Activated T-helper 1 cell treated with anti-CD3 and anti-CD28 coated beads, Interleukin-2, amount 50 U/mL, for 16 hours (primary cell): ENCODE measurements at places on chromosomes 12 and 14.

DNA sequence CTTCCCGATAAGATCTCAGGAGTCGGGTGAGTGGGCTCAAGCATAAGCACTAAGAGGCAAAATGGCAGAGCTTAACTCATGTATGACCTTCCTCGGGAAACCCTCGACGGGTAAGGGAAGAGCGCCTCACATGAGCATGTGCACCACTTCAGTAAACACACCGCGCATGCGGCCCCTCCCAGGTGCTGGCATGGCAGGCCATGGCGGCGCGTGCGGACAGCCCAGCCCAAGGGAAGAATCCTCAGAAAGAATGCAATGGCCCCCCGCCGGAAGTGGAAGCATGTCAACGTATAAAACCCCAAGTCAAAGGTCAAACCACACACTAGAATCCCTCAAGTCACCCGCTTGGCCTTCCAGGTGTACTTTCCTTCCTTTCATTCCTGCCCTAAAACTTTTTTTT is 6.6 kb upstream of the TNFAIP2 start:
- DNase-seq, result no peak

DNA sequence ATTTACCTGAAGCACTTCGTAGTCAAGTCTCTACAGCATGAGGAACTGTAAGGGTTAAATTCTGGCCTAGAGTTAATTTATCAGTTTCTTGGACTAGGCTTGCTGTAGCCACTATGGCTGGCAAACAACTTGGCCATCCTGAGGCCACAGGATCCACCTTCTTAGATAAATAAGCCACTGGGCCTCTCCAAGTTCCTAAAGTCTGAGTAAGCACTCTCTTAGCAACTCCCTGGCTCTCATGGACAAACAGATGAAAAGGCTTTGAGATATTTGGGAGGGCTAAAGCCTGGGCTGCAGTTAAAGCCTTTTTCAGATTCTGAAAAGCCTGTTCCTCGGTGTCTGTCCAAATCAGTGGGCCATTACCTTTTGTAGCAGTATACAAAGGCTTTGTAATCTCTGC is 675.0 kb downstream of the TMEM121 start:
- no peak for DNase-seq

- no peak for DNase-seq
Observed at GRCh38 chr12:65094722-65095121, 26.4 kb downstream of the WIF1 start.

- DNase-seq, result no peak
Observed at GRCh38 chr12:82329508-82329907, 28.7 kb downstream of the CCDC59 start.

DNA sequence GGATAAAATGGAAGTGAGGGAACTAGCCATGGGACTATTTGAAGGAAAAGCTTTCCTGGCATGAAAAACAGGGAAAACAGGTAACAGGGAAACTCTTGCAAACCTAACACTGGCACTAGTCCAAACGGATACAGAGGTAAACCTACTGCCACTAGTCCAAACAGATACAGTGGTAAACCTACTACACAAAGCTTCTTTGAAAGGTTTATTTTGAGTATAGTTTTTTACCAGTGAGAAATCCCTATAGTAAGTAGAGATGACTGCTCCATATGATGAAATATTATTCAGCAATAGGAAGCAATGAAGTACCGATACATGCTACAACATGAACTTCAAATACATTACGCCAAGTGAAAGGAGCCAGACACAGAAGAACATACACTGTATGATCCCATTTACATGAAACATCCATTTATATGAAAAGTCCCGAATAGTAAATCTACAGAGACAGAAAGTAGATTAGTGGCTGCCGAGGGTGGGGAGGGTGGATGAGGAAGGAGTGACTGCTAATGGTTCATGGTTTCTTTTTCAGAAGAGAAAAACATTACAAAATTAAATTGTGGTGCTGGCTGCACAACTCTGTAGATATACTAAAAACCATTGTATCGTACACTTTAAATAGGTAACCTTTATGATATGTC is 25.5 kb downstream of the SPTLC2 start:
- DNase-seq, result no peak

DNA sequence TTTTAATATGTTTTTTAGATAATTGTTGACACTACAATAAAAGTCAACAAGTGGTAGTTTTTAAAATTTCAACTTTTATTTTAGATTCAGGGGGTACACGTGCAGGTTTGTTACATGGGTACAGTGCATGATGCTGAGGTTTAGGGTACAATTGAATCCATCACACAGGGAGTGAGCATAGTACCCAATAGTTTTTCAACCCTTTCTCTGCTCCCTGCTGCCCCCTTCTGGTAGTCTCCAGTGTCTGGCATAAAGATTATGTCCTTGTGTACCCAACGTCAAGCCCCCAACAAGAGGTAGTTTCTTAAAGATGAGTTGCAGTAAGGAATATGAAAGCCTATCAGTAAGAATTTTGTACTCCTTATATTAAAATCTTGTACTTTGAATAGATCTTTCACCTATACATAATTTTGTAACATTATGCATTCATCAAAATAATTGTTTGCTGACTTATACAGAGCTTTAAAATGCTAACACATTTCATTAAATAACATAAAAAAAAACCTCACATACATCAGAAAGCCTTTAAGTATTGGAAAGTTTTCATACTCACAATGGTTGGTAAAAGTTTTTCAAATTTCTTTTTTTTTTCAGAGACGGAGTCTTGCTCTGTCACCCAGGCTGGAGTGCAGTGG is 5.4 kb upstream of the RALGAPA1 start:
- DNase-seq, result peak; percentile 63

- no peak for DNase-seq
Observed at GRCh38 chr12:100668945-100669536, 95.6 kb downstream of the GAS2L3 start.

DNA sequence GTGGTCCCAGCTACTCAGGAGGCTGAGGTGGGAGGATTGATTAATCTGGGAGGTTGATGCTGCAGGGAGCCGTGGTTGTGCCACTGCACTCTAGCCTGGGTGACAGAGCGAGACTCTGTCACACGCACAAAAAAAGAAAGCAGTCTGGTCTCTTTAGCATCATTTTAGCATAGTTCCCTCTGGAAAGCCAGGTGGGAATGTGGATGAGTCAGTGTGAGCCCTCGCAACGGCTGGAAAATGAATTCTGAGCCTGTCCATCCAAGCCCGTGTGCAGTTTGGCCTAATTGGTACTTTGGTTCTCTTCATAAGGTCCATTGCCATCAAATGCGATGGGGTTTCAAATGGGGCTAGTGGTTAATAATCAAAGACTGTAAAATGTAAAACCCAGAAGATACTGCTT is 2.4 kb downstream of the MYL2 start:
- DNase-seq, result no peak
